Activated CD4-positive, alpha-beta memory T cell treated with anti-CD3 and anti-CD28 coated beads, Interleukin-2, amount 10 ng/mL, durations not matched to agents 7 days and 5 days (primary cell): ENCODE measurements at places on chromosomes 6 and 20.

DNA sequence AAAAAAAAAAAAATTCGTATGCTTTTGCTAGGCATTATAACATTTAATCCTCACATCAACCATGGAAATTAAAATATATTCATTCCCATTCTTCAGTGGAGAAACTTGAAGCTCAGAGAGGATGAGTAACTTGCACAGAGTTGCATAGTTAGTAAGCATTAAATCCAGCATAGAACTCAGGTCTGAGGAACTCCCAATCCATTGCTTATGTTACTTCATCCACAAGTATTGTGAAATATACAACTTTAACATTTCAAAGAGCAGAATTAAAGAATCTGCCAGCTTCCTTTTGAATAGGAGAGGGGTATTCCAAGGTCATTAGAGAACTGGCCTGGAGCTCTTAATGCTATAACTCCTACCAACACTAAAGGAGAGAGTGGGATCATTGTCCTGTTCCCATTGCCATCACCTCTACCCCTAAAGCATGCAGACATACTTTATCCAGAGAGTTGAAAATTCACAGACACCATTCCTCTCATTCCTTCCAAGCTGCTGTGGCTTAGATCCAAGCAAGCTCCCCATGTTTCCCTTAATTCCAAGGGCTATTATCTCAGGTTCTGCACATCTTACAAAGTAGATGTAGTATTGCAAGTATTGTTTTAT lies 91.9 kb downstream of the FLRT3 start:
- no peak for DNase-seq

GRCh38 chr6:85594197-85594930 lies 706 bp upstream of the SNX14 start:
- no peak for DNase-seq

DNA sequence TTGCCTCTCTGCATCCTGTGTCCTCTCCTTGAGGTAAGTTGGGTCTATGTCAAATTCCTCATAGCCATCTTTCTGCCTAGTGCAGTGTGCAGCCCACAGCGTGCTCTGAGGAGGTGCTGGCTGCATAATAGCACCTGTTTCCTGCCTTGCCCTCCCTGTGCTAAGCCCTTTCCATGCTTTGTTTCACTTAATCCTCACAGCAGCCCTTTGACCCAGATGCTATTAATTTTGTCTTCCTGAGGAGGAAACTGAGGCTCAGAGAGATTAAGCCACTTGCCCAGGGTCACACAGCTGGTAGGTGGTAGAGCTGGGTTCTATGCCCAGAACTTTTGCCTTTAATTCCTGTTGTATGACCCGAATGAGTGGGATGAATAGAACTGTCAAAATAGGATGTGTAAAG lies 13.5 kb downstream of the FAM83D start:
- no peak for DNase-seq

DNA sequence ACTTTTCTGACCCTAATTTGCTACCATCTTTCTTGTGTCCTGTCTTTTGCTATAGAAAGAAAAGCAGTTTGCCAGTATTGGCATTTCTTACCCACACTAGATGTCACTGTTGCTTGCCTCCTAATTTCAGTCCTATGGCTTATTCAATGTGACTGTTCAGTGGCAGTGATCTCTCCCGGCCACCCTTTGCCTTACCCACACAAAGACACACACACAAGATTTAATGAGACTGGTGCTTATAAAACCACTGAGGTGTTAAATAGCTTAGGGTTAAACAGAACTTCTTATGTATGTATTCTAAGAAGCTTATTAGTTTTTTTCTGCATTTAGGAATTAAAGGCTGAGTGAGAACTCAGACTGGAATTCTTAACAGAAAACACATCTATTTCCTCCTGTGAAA lies 233.6 kb upstream of the ASCC3 start:
- DNase-seq: no peak

DNA sequence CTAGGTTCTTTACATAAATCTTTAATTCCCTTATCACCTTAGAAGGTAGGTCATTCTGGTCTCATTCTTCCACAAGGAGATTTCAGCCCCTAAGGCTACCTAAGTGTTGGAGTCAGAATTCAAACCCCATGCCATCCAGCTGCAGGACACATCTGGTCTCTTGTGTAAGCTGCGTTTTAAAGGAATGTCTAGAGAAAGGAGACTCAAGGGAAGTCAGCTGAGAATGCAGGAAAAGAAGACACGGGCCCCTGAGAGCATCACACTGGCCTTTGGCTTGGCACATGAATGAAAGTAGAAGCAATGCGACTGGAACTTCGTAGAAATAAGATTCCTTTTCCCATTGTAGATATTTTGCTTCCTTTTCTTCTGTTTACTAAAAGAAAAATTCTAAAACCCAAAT lies 76.7 kb upstream of the SYNJ2 start:
- no peak for DNase-seq

GRCh38 chr20:45459606-45460005 lies 9.9 kb upstream of the WFDC2 start:
- no peak for DNase-seq

GRCh38 chr6:46325561-46326530 lies 155.1 kb upstream of the ENPP5 start:
- peak; percentile 46 for DNase-seq

- DNase-seq: no peak
These were observed 2.5 kb downstream of the GMNN start for GRCh38 chr6:24777227-24777626.

- no peak for DNase-seq
These were observed 103.8 kb downstream of the RNASET2 start for GRCh38 chr6:166852451-166852975.

DNA sequence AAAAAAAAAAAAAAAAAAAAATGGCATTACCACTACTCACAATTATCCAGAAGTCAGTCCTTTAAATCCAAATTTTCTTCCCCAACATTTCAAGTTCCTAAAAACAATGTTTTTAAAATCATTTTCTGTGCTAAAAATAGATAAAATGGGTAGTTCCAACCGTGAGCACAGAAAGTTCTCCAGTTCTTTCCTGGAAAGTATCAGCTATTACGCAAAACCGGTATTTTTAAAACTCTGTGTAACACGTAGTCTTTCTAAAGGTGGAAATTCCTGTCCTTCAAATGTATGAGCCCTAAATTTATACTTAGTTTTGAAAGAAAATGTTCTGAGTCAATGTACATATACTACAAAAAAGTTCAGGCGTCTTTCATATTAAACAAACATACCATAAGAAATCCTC lies 83.5 kb upstream of the SCAF8 start:
- no peak for DNase-seq

DNA sequence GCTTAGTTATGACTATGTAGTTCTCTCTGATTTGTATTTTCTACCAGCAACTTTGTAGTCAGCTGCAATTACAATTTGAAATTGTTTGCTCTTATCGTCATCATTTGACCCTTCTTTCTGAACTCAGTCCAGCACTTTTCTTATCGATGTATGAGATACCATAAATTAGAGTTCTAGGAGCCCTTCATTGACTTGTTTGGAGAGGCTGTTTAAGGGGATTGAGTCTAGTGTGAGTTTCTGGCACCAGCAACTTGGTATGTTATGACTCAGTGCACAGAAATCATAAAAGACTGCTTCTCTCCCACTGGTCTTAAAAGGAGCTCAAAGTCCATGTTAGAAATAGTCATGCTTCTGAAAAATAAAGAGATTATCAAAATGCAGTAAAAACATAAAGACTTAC lies 190.3 kb downstream of the TENT5A start:
- DNase-seq: no peak

DNA sequence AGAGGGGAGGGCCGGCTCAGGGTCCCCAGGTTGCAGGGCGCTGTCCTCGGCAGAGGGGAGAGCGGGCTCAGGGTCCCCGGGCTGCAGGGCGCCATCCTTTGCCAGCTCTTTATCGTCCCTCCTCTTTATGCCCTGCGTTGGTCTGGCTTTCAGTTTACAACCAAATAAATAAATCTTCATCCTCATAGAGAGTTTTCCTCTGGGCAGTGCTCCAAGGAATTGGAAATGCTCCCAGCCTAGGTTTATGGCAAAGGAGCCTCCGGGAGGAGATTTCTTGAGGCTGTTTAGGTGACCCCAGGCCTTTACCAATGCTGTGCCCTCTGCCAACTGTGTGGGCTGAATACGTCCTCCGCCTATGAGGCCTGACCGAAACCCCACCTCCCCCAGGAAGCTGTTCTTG lies 60.2 kb downstream of the CHMP4B start:
- no peak for DNase-seq

DNA sequence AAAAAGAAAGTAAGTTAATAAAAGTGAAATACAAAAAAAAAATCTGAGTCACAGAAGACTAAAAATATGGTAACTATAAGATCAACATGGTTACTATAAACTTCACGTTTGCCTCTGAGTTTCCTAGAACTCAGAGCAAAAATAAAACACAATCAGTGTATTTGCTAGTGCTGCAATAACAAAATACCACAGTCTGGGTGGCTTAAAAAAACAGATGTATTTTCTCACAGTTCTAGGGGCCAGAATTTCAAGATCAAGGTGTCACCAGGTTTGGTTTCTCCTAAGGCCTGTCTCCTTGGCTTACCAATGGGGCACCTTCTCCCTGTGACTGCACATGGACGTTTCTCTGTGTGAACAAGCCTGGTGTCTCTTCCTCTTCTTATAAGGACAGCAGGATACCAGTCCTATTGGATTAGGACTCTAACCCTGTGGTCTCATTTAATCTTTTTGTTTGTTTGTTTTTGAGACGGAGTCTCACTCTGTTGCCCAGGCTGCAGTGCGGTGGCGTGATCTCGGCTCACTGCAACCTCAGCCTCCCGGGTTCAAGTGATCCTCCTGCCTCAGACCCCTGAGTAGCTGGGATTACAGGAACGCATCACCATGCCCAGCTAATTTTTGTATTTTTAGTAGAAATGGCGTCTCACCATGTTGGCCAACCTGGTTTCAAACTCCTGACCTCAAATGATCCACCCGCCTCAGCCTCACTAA lies 104.9 kb upstream of the LOC128125822 start:
- DNase-seq: no peak

- DNase-seq: no peak
These were observed 108.6 kb downstream of the VIP start for GRCh38 chr6:152859225-152859624.

DNA sequence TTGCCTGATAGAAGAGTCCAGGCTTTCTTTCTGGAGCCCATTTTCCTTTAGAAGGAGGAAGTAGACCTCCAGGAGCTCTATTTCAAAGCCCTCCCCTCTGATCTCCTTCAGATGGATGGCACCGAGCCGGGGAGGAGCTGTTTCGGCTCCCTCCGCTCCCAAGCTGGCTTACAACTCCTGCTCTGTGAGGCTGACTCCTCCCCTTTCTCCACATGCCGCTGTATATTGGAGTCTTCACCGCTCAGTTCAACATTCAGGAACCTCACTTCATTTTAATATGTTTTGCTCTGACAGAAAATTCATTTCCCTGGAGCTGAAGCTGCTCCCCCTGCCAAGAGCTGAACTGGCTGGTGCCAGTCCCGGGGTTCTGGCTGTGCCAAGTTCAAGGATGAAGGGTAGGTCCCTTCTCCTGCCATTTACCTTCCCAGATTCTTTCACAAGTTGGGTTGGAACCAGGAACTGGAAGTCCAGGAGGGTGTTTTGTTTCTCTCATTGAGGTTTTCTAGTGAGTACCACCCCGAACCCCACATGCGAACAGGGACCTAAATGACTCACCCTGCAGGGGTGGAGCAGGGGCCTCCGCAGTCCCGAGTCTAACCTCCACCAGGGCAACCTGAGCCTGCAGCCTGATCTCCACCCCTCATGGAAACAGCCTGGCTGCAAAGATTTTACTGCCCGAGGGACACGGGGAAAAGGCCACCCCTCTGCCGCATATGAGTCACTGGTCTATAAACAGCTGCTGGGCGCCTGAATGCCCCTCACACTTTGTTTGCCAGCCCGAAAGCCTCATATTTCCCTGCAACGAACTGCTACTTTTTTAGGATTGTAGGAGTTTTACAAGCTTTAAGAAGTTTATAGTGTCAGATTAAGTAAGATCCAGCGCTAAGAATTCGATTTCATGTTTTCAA lies 68.6 kb upstream of the FOXA2 start:
- DNase-seq: no peak

GRCh38 chr6:107965746-107966145 lies 7.7 kb upstream of the SEC63 start:
- no peak for DNase-seq

DNA sequence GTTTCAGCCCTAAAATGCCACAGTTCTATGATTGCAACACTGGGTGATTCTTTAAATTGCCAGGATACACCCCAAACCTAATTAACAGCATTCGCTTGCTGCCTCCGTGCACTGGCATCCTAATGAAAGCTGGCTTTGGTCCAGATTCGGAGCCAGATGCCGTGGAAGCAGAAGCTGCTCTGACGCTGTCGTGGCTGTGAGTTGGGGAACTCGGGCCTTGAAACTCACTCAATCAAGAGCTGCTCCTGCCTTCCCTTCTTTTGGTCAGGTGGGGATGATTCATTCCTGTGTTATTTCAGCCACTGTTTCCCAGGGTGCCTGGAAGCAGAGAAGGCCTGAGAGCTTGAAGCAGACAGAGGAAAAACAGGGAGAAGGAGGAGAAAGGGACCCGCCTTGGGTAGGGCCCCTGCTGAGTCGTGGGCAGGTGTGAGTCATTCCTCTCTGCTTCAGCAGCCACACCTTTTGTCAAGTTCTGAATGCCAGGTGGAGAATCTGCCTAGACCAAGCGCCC lies 36.2 kb upstream of the DSP start:
- DNase-seq: no peak

- DNase-seq: no peak
These were observed 190.5 kb upstream of the HEY2 start for GRCh38 chr6:125558907-125559306.

GRCh38 chr6:68044264-68044663 lies 590.8 kb upstream of the ADGRB3 start:
- DNase-seq: no peak

DNA sequence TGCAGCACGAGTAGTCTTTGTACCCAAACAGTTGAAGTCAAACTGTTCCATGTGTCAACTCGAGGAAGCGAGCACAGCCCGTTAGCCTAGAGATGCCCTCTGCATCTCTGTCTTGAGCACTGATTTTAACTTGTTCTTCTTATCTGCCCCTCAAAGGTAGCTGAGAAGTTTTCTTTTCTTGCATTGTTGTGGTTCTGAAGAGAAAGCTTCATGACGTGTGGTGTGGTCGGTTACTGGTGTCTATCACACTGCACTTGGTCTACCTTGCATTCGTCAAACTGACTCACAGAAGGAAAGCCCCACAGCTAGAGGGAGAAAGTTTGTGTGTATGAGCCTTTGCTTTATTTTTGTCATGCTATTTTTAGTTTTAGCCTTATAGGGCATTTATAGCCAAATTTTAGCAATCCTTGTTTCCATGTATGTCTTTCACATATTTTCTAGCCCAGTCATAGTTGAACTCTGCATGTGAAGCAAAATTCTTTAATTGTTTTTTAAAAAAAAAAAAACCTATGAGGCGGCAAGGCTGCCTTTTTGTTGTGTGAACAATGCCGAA lies 115.1 kb downstream of the JAG1 start:
- DNase-seq: peak; percentile 52

- no peak for DNase-seq
These were observed 260.6 kb upstream of the TAB2 start for GRCh38 chr6:149056777-149057463.
